Esophagus muscularis mucosa (tissue), 4 donors: ENCODE measurements at places on chromosomes 7 and 10. TPM values are rescaled to one million over a fixed set of nuclear protein-coding genes. Genes with fewer than 3 reads are reported as not detected.

Gene SFTPD
- total RNA-seq = 3.0 TPM

Gene ZNF783
- total RNA-seq = 11.8 TPM

Gene PLEKHA1
- 51.4 TPM for total RNA-seq

DNA sequence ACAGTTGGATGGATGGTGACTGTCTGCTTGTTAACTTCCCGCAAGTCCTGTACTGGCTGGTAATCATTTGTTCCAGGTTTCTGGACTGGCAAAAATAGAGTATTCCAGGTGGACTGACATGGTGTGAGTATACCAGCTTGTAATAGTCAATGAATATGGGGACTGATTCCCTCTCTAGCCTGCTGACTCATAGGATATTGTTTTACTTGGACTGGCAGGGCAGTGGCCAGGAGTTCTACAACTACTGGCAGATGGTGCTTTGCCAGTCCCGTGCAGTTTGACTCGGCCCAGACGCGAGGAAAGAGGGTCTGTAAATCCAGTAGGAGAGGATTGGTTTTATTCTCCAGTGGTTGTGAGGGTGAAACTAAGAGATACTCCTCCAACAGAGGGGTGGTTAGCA is 78.0 kb downstream of the PRR15 start:
- no peak overlapping the region for H3K4me3 ChIP-seq
- peaks cover 9% of the 10 kb centered on the region for H3K36me3 ChIP-seq
- no peaks in the 10 kb centered on the region for H3K27me3 ChIP-seq
- peak; percentile 62 for DNase-seq
- H3K27ac ChIP-seq = no peak overlapping the region

DNA sequence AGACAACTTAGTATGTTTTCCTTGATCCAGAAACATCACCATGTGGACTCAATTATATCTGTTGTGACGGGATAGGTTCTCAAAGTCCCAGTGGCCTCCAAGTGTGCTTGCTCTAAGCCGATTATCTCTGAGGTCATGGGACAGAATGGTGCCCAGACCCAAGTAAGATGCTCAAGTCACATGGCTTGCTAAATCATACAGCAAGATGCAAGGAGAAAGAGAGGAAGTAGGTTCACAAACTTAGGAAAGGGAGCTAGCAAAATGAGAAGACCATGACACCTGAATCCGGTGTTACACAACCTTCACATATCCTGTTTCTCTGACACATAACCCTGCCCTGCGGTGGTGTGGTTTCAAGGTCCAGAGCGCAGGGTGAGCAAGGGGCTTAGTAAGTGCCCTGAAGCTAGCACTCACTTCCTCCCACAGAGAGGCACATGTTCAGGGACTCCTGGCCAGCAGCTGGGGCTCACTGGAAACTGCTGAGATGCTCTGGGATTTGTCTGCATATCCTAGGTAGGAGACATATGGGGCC is 590.9 kb upstream of the ANKRD30A start:
- no peak overlapping the region for H3K27ac ChIP-seq
- DNase-seq = no peak
- H3K27me3 ChIP-seq = no peaks in the 10 kb centered on the region
- no peaks in the 10 kb centered on the region for H3K36me3 ChIP-seq
